Activated CD4-positive, alpha-beta T cell treated with anti-CD3 and anti-CD28 coated beads for 36 hours (primary cell): ENCODE measurements at places on chromosomes 11 and 22. TPM values are rescaled to one million over a fixed set of nuclear protein-coding genes. Genes with fewer than 3 reads are reported as not detected.

Gene MMP12
- not detected for total RNA-seq

Gene NLRP14
- 0.21 TPM for total RNA-seq

Gene FAM76B
- 46.3 TPM for total RNA-seq

Gene BTBD18
- total RNA-seq, result not detected

Gene KCNJ1
- not detected for total RNA-seq

Gene POU2AF2
- not detected for total RNA-seq

- DNase-seq, result no peak
These were observed 28.9 kb downstream of the SLC25A18 start for GRCh38 chr22:17592201-17592600.

DNA sequence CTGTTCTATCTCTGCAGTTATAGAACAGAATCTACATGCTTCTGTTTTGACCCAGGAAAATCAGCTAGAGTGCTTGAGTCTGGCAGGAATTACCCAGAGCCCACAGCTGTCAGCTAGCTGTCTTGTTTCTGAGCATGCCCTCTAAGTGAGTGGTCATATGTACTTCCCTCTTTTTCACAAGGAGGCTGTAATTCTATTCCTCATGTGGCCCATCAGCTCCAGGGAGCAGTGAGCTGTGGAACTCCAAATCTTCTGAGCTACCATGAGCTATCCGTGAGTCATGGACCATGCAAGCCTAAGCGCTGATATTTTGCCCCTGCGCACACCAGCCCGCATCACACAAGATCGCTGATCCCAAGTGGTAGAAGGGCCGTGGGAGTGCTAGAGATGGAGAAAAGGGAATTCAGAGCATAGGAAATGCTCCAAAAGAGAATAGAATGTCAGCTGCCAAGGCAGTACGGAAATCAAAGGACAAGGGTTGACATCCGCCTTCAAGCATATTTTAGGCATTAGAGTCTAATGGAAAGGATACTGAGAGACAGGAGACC, 5.4 kb downstream of the FJX1 start:
- DNase-seq, result no peak

DNA sequence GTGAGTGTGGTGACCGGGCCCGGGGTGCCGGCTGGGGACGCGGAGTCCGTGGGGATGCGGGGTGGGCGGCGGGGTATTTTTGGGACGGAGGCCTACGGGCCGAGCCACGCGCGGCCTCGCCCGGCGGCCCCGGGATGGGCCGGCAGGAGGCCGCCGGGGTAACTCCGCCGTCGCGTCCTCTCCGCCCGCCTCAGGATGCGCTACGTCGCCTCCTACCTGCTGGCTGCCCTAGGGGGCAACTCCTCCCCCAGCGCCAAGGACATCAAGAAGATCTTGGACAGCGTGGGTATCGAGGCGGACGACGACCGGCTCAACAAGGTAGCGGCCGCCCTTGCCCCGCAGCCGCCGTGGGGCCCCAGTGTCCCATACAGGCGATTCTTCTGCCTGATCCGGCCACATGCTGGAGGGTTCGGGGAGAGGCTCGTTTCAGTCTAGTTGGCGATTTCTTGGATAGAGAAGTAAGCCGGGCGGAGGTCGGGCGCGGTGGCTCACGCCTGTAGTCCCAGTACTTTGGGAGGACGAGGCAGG, 337 bp downstream of the RPLP2 start:
- DNase-seq, result no peak

DNA sequence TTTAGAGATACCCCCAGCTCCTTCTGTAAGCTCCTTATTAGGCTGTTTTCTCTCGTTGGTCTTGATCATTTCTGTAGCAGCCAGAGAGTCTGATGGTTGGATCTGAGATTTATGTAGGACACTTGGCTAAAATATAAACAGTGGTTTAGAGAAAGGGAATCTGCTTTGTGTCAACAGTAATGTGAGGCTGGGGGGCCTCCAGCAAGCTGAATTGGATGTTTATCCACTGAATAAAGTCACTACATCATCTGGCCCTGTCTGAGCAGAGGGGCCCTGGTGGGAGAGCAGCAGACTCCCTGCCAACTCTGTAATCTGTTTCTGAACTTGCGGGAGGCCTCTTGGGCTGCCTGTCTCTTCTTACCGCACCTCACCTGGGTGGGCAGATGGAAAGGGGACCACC, 328.5 kb upstream of the PLET1 start:
- DNase-seq, result no peak

- no peak for DNase-seq
These were observed 32.3 kb downstream of the MUC5B start for GRCh38 chr11:1255151-1255550.

- DNase-seq, result no peak
These were observed 36.5 kb downstream of the CTSC start for GRCh38 chr11:88300888-88301487.

- no peak for DNase-seq
These were observed 77.3 kb upstream of the PHF21A start for GRCh38 chr11:46198245-46199240.

GRCh38 chr11:95704865-95705264, 84.7 kb downstream of the FAM76B start:
- no peak for DNase-seq
